ENCODE measurements at places on chromosomes 3 and 15. TPM values are rescaled to one million over a fixed set of nuclear protein-coding genes. Genes with fewer than 3 reads are reported as not detected.

DNA sequence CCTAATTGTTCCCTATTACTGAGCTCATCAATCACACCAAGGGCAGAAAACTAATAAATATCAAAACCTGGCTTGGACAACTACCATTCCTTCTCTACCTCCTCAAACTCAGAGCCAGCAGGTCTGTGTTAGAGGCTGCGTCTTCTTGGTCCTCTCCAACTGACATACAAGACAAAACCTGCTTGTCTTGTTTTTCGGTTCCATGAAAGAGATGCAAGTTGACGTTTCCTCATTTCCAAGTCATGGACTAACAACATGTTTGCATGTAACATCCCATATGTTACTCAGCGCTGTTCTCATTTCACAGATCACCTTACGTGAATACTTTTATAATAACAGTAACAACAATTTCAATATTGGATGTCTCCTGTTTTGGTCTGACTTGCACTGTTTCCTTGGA lies 110.9 kb downstream of the LMLN start:
- no peak for DNase-seq
- H3K27ac ChIP-seq: no peak overlapping the region
- H3K4me3 ChIP-seq: no peak overlapping the region
- no peaks in the 10 kb centered on the region for H3K36me3 ChIP-seq

- no peak overlapping the region for H3K27ac ChIP-seq
- H3K4me1 ChIP-seq: no peaks in the 10 kb centered on the region
- H3K36me3 ChIP-seq: no peaks in the 10 kb centered on the region
- no peak for DNase-seq
- H3K4me3 ChIP-seq: no peak overlapping the region
- H3K27me3 ChIP-seq: no peaks in the 10 kb centered on the region
Measured at GRCh38 chr3:43031485-43031884, 52.4 kb downstream of the GASK1A start.

DAZL gene
- not detected for total RNA-seq

SLC12A1 gene
- total RNA-seq: not detected

DNA sequence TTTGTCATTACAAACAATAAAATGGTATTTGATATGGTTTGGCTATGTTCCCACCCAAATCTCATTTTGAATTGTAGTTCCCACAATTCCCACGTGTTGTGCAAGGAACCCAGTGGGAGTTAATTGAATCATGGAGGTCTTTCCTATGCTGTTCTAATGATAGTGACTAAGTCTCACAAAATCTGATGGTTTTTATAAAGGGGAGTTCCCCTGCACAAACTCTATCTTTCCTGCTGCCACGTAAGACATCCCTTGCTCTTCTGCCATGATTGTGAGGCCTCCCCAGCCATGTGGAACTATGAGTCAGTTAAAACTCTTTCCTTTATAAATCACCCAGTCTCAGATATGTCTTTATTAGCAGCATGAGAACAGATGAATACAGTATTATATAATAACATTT lies 15.4 kb upstream of the AADAC start:
- no peak overlapping the region for H3K4me3 ChIP-seq
- DNase-seq: no peak
- H3K27me3 ChIP-seq: no peaks in the 10 kb centered on the region
- H3K27ac ChIP-seq: no peak overlapping the region
- H3K36me3 ChIP-seq: no peaks in the 10 kb centered on the region

DNA sequence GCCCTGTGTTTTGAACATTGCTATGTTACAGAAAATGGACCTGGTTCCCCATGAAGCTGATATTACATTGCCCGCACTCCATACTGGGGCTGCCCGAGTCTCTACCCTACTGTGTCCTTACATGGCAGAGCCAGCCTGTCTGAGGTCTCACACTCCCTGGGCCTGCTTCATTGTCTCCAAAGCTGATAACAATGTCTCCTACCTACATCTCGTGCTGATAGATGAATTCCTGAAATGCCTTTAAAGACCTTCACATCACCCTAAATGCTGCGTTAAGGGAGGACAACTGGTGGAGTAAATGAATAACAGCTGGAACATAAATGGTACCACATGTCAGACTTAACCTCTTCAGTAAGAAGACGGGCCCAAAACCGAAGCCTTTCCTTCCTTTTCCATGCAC lies 62.9 kb upstream of the PTX3 start:
- DNase-seq: no peak
- no peak overlapping the region for H3K27ac ChIP-seq
- no peaks in the 10 kb centered on the region for H3K27me3 ChIP-seq
- H3K4me1 ChIP-seq: no peaks in the 10 kb centered on the region
- no peaks in the 10 kb centered on the region for H3K36me3 ChIP-seq

RPL39L gene
- total RNA-seq: 4.2 TPM

GRCh38 chr15:25641361-25641760 lies 202.5 kb upstream of the UBE3A start:
- H3K4me1 ChIP-seq: no peaks in the 10 kb centered on the region
- H3K4me3 ChIP-seq: no peak overlapping the region
- no peak for DNase-seq
- no peak overlapping the region for H3K27ac ChIP-seq

All from CD4-positive, CD25-positive, alpha-beta regulatory T cell (primary cell).